SW480 (cell line): ENCODE measurements at places on chromosomes 1 and 21.

DNA sequence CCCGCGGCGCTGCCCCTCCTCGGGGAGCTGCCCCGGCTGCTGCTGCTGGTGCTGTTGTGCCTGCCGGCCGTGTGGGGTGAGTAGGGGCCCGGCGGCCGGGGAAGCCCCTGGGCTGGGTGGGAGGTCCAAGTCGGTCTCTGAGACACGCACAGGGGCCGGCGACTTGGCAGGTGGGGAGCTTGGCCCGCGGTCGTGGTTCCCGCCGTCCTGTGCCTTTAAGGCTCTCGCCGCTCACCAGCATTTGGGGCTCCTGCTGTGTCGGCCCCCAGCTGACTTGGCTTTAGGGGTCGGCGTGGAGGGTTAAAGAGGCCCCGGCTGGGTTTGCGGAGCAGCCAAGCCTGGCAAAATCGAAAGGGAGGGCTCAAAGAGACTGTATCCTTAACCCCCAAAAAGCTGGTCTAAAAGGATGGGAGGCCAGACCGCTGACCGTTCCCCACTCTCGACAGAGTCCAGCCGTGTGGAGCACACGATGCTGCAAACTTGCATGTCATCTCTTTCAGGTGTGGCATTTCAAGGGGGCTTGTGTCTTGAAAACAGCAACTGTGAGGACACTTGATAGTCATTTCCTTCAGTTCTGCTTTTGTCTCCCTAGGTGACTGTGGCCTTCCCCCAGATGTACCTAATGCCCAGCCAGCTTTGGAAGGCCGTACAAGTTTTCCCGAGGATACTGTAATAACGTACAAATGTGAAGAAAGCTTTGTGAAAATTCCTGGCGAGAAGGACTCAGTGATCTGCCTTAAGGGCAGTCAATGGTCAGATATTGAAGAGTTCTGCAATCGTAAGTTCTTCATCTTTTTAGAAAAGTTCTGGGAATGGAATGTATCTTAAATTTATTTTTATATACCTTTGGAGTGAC, 540 bp downstream of the CD55 start:
- peak; percentile 13 for DNase-seq

- no peak for DNase-seq
Measured at GRCh38 chr1:16886860-16887605, 8.7 kb upstream of the RNU1-2 start.

GRCh38 chr1:243575070-243575469, 275.0 kb downstream of the AKT3 start:
- no peak for DNase-seq

DNA sequence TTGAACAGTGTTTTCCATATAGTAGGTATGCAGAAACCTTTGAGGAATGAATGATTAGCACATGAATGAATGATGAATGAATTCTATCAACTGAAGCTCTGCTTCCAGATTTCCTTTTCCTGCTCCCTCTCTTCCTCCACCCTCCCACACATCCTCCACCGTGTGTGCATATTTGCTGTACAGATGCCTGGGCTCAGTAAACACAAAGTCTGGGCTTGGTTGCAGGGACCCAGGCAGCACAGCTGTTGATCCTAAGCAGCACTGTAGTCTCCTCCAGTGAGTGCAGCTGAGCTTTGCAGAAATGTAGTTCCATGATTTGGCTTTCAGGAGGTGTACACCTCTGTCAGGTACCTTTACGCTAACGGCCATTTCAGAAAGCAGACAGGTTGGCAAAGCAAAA, 611.7 kb downstream of the NUF2 start:
- no peak for DNase-seq

GRCh38 chr21:32572574-32573420, 12.5 kb downstream of the TCP10L start:
- DNase-seq, result peak; percentile 86

DNA sequence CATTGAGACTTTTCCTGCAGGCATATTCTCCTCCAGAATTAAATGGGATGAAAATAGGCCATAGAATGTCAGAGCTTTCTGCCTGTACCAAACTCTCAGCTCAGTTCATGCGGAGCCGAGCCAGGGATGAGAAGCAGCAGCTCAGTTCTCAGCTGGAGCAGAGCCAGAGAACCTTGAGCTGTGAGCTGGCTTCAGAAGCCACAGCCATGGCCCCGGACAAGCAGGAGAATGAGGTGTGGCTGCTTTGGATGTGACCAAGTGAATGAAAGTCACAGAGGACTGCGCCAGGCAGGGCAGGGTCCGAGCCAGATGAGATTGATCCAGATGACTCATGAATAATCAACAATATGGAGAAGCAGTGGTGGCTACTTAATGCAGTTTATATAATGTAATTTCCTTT, 633.8 kb downstream of the NCAM2 start:
- peak; percentile 5 for DNase-seq

- no peak for DNase-seq
Measured at GRCh38 chr1:57494530-57495079, 70.7 kb upstream of the DAB1 start.

DNA sequence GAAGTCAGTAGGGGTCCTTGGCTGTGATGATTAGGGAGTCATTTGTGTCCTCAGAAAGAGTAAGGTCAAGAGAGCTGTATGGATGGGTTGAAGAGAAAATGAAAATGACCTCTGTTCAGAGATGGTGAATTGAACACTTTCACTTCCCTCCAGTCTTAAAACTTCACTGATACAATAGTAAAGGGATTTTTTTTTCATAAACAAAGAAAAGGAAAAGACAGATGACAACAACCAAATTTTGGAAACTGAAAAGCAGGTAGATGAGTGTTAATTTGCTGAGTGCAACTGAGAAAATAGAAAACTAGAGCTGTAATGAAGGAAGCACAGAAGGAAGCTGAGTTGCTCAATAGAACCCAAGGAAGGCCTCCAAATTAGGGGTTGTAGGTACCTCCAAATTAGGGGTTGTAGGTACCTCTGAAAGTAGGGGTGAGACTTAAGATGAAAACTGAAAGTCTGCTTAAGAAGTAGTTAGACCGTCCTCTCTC, 14.8 kb upstream of the S1PR1 start:
- DNase-seq, result no peak

- no peak for DNase-seq
Measured at GRCh38 chr1:183778045-183778444, 26.9 kb upstream of the RGL1 start.

DNA sequence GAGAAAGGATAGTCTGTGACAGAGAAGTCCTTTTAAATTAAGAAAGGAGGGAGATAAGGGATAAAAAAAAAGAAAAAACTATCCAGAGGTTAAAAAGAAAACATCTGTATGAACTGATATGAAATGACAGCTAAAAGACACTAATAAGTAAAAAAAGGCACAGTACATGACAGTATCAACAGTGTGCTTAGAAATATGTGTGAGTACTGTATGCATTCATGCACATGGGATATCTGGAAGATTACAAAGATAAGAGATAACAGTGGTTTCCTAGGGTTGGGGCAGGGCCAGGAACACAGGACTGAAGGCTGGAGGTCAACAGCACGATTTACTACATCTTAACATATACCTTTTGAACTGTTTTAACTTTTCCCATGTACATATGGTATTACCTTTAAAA, 13.3 kb downstream of the PTP4A2 start:
- DNase-seq, result no peak

- DNase-seq, result peak; percentile 16
Measured at GRCh38 chr1:52825868-52826267, 16.7 kb upstream of the ZYG11A start.

DNA sequence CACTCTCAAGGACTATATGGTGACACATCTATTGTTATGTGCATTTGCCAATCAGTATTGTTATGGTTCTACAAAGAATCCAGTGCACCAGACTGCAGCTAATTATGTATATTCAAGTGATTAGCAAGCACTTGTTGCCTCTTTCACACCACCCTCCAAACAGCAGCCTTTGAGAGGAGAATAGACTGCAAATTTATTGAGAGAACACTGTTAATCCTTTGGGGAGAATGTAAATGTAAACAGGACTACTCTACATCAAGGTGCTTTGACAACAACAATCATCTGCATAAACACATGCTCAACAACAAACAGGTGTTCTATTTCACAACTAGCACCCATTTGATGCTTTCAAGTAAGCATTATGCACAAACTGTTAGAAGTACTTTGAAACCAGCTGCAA, 117.4 kb downstream of the AKT3 start:
- DNase-seq, result no peak

DNA sequence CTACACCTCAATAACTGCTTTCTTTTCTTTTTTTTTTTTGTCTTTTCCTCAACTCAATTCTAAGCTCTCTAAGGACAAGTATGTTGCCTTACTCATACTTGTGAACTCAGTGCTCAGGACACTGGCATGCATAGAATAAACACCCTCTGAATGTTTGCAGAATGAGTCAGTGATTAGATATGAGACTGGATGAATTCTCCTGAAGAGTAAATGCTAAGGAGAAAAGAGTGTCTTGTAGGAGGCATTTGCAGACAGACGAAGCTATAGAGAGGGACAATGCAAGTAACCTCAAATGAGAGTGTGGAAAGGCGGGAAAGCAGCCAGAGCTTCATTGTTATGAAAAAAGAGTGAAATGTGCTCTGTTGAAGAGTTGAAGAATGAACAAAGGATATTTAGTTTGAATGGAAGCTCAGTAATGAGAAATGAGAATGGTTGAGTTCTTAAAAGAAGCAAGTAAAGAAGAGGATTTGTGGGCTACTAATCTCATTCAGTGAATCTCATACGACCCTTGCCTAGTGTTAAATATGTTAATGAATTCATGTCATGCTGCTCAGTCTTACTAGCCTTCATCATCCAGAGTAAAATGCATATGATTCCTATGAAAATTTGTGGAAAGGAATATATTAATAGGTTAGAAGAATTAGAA, 166.1 kb upstream of the DPYD start:
- DNase-seq, result no peak

GRCh38 chr1:229993060-229993459, 74.0 kb upstream of the GALNT2 start:
- DNase-seq, result no peak

GRCh38 chr1:245154429-245155271, at the start of gene KIF26B:
Gene KIF26B (plus strand): TSS chr1:245154985. CDS start chr1:245155425, 440 bp downstream.
- DNase-seq, result peak; percentile 76

GRCh38 chr1:6515771-6516170, 24.3 kb upstream of the PLEKHG5 start:
- DNase-seq, result no peak

DNA sequence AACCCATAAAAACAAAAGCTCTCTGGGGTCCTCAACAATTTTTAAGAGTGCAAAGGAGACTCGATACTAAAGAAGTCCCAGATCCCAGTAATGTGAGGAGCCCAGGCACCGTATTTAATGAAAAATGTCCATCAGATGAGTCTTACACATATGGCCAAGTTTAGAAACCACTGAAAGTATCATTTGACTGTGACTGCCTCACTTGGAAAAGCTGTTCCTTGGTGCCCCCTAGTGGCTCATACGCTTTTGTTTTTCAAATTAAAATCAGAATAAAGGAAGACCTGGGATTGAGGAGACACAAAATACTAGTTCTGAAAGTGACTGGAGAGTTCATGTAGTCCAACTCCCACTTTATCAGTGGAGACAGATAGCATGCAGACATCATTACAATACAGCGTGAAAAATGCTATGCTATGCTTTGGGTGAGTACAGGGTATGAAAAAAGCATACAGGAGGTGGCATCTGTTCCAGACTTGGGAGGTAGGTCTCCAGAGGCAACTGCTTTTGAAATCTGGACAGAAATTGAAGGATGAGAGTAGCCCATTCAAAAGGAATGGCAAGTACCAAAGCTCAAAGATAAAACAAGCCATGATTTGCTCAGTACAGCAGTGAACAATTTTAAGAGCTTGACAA, 33.8 kb downstream of the GDAP2 start:
- DNase-seq, result peak; percentile 62

DNA sequence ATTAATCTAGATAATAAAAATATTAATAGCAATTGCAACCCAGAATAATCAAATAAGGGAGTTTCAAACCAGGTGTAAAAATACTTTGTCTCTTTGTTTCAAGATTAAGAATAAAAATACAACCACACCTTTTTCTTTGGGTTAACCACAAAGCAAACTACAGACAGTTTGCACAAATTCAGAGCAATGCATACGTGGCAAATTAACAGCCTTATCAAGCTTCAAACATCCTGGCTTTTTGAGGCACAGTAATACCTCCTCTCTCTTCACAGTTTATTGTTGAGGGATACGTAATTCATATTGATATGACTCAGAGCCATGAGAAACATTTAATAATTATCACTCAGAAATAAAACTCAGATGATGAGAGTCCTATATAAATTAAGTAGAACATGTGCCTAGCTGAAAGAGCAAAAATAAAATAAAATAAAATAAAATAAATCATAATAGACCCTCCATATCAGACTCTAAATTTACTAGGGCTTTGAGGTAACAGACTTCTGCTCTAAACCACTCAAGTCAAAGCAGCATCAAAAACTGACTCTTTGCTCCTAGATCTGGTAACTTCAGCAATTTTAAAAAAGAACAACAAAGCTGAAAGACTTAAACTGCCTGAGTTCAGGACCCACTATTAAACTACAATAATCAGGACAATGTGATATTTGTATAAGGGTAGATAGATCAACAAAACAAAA, 11.4 kb downstream of the EDEM3 start:
- DNase-seq, result peak; percentile 30

- no peak for DNase-seq
Measured at GRCh38 chr1:119910618-119911017, 14.3 kb upstream of the ADAM30 start.

DNA sequence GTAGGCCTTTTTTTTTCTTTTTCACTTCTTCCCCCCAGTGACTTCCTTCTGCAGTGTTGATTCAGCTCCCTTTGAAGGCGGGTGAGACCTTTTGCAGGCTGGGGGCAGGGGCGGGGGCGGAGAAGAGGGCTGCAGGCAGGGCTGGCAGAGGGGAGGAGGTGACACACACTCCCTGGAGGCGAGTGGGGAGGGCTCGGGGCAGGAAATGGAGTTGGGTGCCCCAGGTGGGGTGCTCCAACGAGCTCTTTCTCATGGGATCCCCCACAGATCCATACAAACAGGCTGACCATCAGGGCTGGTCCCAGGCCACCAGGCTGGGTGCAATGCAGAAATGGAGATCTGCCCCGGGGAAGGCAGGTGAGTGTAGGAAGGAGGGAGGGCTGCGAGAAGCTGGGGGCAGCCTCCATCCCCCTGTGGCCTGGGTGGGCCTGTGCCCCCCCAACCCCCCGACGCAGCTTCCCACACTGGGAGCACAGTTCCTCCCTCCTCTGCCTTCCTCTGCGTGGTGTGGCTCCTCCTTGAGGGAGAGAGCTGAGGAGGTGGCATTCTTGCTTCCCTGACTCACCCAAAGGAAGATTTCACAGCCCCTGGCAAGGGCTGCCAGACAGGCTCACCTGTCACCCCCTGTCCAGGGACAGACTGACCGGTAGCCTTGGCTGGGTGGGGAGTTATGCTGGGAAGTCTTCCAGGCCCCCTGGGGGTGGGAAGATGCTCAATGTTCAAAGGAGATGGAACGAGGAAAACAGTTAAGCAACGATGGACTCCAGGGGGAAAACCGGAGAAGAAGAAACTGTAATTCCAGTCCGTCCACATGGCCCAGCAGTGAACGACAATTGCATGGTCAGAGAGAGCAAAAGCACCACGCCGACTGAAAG, 7.1 kb upstream of the ITGB2 start:
- peak; percentile 67 for DNase-seq

DNA sequence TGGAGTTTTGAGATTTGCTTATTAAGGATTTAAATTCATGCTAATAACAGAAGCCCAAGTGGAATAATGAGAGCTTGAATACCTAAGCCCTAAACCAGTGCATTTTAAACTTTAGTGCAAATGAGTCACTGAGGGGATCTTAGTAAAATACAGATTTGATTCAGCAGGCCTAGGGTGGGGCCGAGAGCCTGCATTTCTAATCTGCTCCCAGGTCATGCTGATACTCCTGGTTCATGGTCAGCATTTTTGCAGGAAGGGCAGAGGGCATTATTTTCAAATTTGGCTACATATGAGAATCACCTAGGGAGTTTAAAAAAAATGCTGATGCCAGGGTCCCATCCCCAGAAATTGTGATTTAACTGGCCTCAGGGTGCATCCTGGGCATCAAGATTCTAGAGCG, 39.3 kb downstream of the DNTTIP2 start:
- DNase-seq, result no peak
